Right cardiac atrium (tissue), 5 donors: ENCODE measurements at places on chromosomes 1 and 21. TPM values are rescaled to one million over a fixed set of nuclear protein-coding genes. Genes with fewer than 3 reads are reported as not detected.

Gene PRAMEF33
- total RNA-seq: not detected

Gene SYCP1
- not detected for total RNA-seq

Gene IFI44L
- 5.5 TPM for total RNA-seq

Gene FCRL5
- total RNA-seq: 0.08 TPM

Gene TDRD10
- 3.4 TPM for total RNA-seq
